ENCODE measurements at places on chromosomes 6 and 20. TPM values are rescaled to one million over a fixed set of nuclear protein-coding genes. Genes with fewer than 3 reads are reported as not detected.

PLAGL1 gene
- 19.6 TPM for polyA plus RNA-seq

ZNF334 gene
- polyA plus RNA-seq, result 0.19 TPM

DNA sequence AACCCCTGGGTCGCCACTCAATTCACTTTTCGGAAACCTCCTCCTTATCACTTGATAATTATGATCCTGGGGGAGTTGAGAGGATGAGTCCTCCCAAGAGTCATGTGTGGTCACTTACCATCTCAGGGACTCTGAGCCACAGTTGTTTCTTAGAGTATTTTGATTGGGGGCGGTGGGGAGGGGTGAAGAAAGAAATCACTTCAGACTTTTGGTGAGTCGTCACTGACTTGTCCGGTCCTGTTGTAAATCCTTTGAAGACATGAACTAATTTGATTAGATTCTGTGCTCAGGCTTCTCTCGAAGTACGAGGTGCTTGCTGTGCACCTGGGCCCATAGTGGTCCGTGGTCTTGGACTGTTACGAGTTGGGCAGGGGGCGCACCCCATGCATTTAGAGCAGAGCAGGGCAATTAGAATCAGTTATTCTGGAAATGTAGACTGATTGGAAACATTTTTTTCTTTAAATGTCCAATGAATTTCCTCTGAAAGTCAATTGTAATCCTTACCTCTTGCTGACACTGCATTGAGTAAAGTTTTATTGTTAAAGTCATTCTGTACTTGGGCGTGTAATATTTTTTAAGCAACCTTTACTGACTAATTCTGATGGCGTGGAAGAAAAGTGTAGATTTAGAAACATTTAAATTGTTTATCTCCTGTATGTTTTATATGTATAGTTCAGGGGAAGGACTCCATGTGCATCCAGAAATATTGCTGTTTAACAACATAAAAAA, 173.4 kb downstream of the SLC16A10 start:
- DNase-seq, result peak; percentile 39

- DNase-seq, result no peak
These were observed 1001.8 kb upstream of the CITED2 start for GRCh38 chr6:140376209-140376608.

DNA sequence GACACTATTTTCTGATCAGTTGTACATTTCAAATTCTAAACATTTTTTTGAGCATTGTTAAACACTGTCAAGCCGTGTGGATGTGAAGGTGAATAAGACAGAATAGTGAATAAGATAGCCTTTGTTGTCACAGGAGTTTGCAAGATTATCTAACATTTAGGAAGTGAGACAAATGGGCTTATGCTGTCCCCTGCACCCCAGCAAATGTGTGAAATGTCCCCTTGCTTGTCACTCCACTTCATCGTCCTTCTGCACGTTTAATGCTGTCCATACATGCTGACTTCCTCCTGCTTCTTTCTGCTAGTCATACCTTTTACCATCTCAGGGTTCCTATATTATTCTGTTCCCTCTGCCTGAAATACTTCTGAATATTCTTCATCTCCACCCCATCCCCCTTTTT, 62.6 kb downstream of the CBFA2T2 start:
- DNase-seq, result no peak

DNA sequence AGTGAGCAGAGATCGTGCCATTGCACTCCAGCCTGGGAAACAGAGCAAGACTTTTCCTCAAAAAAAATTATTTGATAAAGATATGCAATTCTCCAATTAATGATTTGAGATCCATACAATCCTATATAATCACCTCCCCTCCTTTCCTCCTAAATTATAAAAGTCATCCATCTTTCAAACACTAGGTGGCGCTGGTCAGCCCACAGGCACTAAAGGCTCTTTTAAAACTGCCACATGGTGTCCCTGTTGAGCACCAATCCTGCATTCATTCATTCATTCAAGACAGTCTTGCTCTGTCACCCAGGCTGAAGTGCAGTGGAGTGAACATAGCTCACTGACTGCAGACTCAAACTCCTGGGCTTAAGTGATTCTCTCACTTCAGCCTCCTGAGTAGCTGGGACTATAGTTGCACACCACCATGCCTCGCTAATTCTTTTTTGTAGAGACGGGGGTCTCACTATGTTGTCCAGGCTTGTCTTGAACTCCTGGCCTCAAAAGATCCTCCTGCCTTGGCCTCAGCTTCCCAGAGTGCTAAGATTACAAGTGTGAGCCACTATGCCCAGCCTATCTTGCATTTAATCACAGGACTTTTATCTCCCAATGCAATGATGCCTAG, 58.7 kb upstream of the SLC2A12 start:
- peak; percentile 79 for DNase-seq

DNA sequence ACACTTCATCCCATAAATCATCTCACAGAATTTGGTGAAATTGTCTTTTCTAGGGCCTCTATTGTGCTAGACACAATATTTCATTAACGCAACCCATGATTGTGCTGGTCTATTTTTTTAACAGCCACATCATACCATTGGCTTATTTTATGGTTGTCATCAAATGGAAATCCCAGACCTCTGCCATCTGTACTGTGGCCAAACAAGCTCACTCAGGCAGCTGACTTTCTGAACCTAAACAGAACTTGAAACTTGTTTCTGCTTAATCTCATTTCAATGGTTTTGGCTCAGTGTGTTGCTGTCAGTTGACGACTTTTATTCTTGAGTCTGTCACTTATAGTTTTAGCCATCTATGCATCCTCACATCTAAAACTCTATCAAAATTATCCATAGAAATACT, 111.8 kb downstream of the HAO1 start:
- DNase-seq, result no peak

GRCh38 chr6:137829641-137830083, 37.4 kb upstream of the TNFAIP3 start:
- DNase-seq, result peak; percentile 71

DNA sequence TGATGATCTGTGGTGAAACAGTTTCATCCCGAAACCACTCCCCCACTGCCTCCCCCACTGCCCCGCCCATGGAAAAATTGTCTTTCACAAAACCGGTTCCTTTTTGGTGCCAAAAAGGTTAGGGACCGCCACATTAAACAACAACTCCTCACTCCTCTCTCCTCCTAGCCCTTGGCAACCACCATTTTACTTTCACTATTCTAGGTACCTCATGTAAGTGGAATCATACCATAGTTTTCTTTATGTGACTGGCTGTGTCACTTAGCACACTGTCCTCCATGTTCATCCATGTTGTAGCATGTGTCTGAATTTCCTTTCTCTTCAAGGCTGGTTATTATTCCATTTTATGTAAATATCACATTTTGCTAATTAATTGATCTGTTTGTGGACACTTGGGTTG, 99.3 kb downstream of the UTRN start:
- no peak for DNase-seq

GRCh38 chr6:91852252-91852651, 1265.4 kb upstream of the MAP3K7 start:
- no peak for DNase-seq

DNA sequence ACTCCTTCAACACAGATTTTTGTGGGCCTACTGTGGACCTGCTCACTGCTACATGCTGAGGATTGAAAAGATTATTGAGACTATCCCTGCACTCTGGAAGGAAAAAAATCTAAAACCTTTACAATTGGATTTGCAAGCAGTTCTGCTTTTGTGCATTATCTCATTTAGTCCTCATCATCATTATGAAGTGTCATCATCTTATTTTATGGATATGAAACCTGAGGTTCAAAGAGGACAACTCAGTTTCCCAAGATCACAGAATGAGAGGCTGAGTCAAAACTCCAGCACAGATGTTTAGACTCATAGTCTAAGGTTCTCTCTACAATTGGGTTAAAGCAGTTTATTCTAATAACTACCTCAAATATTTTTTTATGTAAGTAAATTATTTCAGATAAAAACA, 160.2 kb upstream of the MARCKS start:
- DNase-seq, result no peak

DNA sequence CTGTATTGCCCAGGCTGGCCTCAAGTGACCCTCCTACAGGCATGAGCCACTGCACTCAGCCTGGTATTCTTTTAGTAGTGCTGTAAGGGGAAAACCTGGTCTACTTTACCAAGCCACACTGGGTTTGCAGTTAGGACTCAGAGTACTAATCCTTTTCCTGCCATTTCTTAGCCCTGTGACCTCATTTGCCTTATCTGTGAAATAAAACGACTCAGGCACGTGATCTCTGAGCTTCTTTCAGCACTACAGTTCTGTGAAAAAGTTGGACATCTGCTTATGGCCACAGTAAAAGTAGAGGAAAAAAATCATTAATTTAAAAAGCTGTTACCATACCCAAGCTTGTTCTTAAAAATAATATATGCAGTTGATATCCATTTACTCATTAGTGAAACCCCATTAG, 1007.5 kb downstream of the KIF16B start:
- no peak for DNase-seq

GRCh38 chr6:97195117-97195516, 87.9 kb downstream of the MMS22L start:
- no peak for DNase-seq

- DNase-seq, result peak; percentile 94
These were observed at the start of gene MYL9 for GRCh38 chr20:36541227-36541767. TSS of gene MYL9 (plus strand) at chr20:36541519. CDS start at chr20:36544885, 3,366 bp downstream.

DNA sequence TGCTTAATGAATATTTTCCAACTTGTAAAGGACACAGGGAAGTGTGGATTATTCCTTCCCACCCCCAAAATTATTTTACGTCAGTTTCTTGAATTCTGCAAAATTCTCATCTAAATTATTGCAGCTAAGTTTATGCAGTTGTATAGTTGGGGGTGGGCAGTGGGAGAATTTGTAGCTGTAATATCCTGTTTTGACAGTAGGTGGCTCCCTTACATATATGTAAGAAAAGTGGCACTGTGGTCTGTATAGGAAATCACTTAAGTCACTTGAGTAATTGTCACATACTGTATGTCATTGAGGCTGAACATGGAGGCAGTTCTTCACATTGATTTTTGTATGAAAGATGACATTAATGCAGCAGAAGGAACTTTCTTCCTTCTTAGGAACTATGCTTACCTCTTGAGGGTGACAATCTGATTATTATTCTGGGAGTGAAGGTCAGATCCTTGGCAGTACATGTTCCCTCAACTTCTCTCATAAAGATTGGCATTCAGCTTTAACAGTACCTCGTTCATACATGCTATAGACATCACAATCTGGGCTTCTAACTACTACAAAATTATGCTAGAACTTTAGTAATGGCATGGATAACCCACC, 14.6 kb upstream of the CFAP206 start:
- DNase-seq, result peak; percentile 51

- DNase-seq, result no peak
These were observed 374.1 kb downstream of the BCKDHB start for GRCh38 chr6:80480421-80481157.

DNA sequence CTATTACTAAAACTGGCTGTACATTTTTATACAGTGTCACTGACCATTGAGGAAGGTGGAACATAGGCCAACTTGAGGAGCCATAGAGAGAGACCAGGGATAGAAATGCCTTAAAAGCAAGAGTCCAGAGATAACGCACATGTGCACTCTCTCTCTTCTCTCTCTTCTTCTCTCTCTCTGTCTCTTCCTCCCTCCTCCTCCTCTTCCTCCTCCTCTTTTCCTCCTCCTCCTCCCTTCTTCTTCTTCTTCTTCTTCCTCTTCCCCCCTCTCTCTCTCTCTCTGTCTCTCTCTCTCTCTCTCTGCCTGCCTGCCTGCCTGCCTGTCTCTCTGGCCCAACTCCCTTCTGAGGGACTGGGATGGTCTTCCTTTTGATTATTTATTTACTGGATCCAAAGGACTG, 16.3 kb upstream of the ADIG start:
- DNase-seq, result no peak

- DNase-seq, result no peak
These were observed 9.5 kb upstream of the RAMACL start for GRCh38 chr6:166595949-166596348.

- DNase-seq, result no peak
These were observed 11.6 kb upstream of the SCGN start for GRCh38 chr6:25640446-25640845.

- DNase-seq, result no peak
These were observed 315.9 kb downstream of the NKAIN2 start for GRCh38 chr6:124119596-124119995.

DNA sequence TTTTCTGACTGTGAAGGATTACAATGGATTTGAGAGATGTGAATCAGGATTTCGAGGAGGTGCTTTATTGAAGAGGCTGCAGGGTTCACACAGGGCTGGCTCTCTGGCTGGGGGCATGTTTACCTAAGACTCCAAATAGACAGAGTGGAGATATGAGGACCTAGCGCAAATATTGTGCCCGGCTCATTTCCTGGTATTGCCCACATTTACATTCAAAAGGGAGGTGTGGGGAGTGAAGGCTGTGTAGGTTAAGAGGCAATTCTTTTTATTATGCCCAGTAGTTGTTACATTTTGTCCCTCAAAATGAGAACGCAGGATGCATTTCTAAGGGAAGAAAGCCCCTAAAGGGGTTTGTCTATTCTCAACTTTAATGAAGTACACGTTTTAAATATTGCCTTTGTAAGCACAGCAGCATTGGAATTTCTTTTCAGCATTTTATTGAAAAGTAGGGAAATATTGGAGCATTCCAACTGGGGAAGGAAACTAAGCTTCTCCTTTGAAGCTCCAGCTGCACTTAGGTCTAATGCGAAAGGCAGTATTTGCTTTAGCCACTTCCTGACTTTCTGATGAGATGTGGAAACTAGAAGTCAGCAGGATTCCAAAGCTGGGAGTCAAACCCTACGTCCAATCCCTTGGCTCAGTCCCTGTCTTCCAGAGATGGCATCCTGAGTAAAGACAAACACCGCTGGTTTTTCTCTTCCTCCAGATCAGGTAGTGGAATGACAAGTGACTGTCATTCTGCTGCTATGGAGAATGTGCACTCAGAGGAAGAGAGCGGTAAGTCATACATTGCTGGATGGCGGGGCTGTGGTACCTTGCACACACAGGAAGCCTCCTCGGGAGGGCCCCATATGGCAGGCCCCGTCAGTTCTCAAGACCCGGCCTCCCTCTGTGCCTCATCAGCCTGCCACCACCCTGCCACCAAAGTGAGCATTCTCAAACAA, 70.7 kb downstream of the MYB start:
- no peak for DNase-seq

DNA sequence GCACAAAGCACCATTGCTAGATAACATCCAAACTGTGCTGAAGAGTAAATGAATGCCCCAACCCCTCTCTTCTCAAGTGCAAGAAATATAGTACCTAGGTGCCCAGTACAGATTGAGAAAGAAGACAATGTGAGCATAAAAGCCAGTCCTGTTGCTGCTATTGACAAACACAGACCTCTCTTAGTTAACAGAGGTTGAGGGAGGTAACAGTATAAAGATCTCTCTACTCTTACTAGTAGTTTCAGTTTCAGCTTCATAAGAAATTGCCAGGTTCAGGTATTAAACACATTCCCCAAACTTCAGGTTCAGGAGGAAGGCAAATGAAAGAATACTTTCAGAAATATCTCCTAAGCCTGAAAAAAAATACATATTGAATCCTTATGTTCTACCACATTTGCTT, 31.4 kb downstream of the TBC1D32 start:
- DNase-seq, result no peak

- DNase-seq, result no peak
These were observed 12.8 kb upstream of the KLHL32 start for GRCh38 chr6:96911751-96912150.

GRCh38 chr6:15284743-15285142, 38.9 kb downstream of the JARID2 start:
- no peak for DNase-seq
